ENCODE measurements at places on chromosomes 4 and X.

DNA sequence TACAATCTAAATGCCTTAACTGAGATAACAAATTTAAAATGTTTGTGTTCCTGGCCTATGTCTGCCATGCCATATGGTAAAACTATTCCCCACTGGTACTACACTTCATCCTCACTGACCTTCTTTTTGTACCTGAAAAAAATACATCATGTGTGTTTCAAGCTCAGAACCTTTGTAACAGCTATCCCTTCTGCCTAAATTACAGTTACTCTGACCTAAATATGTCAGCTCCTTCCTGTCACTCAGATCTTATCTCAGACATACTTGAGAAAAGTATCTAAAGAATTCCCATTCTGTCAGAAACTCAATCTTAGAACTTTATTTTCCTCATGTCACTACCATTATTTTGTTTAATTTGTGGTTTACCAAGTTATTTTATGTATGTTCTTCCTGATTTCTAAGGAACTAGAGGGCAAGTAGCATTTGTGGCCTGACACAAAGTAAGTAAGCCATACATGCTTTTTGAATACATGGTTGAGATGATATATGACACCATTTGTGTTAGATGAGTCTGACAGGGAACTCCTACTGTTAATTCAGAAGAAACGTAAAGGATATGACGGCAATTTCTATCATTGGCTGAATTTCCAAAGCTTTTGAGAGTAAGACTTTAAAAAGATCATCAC is 456.5 kb upstream of the NDST3 start:
- no peak for DNase-seq

DNA sequence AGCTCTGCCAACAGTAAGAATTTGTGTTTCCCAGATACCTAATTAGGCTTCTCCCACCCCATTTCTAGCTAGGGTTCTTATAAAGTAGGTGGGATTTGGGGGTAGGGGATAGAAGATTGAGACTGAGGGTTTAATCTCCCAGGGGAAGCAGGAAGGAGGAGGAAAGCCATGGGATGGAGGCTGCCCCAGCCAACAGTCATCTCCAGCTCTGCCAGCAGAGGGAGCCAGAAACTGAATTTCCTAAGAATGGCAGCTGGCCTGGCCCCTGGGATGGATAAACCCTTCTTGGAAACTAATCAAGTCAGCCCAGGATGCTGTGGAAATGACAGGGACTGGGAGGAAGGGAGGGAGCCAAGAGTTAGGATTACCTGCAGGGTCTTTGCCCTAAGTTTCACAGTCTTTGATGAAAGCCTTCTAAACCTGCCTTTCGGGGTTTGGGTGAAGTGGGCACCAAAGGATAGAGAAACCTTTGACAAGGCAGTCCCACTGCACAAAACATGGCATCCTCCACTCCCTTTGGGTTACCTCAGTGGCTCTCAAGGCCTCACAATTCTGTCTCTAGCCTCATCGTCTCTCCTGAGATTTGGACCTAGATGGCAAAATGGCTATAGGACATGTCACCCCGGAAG is 6.7 kb upstream of the ERCC6L start:
- peak; percentile 69 for DNase-seq

DNA sequence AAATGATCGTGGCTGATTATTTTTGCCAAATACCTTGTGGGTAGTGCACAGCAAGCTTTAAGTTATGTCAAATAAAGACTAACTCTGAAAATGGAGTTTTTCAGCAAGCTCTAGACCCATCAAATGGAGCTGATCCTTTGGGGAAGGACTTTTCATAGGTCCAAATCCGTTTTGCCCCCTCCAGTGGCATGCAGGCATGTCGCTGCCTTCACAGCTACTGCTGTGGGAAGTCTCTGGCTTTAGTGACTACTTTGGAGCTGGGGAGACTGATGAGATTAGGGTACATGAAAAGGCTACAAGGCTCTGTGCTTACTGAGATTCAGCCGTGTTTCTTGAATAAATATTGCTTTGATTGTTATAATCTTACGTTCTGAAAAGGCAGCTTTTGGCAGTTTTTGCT is 106.6 kb upstream of the HS3ST1 start:
- DNase-seq: no peak

DNA sequence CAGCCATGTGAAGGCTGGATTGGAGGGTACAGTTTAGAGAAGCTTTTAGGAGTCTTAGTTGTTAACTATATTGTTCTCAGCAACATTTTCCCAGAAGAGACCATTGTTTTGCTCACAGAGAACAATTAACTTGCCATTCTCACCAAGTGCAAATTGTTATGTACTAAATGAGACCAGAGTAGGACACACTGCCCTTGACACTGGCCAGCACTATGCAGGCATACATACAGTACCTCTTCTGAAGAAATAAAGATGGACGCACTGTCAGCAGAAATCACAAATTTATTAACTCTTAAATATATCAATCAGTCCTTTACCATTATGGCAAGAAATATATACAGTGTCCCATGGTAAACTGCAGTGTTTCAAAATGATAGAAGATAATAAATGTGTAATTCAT is 309.4 kb downstream of the CAMK2D start:
- DNase-seq: no peak

GRCh38 chr4:106080376-106080775 is 185.1 kb downstream of the NPNT start:
- DNase-seq: no peak

GRCh38 chr4:183554878-183555585 is 50.2 kb downstream of the ING2 start:
- DNase-seq: no peak

DNA sequence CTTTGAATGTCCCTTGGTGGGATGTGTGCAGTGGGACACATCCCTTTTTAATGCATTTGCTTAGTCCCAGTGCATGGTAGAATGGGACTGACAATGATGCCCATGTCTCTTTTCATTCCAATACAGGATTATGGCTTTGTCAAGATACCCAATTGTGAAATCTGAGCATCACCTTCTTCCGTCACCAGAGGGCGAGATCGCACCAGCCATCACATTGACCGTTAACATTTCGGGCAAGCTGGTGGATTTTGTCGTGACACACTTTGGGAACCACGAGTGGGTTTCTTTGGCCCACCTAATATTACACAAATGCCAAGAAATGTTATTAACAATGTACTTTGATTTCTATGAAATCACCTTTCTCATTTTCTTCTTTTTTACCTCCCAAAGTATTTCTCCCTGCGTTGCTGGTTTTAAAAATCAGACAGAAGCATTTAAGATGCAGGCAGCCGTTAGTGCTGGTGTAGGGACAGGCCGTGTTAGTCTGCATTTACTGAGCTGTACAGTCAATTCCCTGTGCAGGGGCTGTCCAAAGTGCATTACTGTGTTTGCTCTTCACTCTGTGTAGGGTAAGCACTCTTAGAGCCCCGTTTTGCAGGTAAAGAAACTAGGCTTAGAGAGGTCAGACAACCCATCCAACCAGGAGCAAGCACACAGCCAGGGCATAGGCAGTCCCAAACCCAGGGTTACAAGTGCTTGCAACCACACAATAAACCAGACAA is 46.5 kb downstream of the CWH43 start:
- peak; percentile 32 for DNase-seq

DNA sequence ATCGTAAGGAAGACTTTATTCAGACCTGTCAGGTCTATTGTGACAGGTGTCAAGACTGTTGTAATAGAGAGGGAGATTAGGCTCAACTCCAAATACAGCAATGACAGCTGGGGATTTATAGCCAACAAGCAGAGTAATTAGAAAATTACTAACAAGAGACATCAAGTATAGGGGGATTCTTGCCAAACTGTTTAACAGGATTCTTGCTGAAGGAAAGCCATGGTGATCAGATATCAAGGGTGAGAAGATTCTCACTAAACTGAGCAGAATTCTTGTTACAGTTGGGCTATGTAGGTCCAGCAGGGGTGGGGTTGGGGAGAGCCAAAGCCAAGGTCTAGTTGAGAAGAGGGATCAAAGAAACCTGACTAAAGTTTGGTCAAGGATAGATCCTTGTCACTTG is 461.0 kb upstream of the GALNT7 start:
- DNase-seq: peak; percentile 55

DNA sequence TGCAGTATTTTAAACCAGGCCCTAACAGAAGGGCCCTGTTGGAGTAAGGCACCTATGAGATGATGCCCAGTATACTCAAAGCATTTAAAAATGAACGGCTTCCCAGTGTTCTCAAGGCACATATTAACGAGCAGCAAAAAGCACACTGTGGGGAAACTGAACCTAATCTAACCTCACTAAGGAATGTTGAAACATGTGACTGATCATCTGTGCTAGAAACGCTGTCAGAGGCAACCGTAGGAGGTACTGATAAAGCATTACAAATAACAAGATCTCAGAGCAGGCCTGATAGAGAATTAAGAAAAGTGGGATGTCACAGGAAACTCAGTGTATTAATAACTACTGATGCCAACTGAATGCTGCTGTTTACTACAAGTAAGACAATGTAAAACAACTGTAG is 24.0 kb downstream of the ASB9 start:
- DNase-seq: no peak

DNA sequence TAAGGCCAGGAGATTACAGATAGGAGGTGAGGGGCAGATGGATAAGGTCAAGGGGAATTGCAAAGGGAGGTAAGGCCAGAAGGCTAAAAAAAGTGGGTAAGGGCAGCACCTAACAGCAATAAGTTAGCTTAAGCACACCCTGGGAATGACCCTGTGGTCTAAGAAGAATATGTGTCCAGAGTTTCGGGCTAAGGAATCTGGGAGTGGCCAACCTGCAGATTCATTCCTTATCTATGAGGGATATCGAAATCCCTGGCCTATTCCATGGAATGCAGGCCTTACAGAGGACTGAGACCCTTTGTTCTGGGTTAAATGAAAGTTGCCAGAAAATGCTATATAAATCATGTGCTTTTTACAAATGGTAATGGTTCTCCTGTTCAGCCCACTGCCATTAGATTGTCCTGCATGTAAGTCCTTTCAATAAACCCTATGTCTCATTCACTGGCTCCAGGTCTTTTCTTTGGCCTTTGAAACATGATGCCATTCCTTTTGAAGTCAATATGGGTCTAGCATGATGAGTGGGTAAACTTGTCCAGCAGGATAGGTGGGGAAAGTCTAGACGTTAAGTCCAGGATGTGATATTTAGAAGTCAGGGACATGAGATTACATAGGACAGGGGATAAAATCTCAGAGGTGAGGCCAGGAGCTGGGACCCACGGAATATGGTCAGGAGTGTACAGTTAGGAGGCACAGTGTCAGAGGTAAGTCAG is 226.2 kb downstream of the TACR3 start:
- no peak for DNase-seq

- DNase-seq: peak; percentile 8
Measured at GRCh38 chr4:185020293-185020808, 2.1 kb downstream of the HELT start.

- DNase-seq: peak; percentile 45
Measured at GRCh38 chr4:150591406-150591805, 9.5 kb downstream of the MAB21L2 start.

- no peak for DNase-seq
Measured at GRCh38 chr4:103994059-103994458, 274.3 kb upstream of the TACR3 start.

DNA sequence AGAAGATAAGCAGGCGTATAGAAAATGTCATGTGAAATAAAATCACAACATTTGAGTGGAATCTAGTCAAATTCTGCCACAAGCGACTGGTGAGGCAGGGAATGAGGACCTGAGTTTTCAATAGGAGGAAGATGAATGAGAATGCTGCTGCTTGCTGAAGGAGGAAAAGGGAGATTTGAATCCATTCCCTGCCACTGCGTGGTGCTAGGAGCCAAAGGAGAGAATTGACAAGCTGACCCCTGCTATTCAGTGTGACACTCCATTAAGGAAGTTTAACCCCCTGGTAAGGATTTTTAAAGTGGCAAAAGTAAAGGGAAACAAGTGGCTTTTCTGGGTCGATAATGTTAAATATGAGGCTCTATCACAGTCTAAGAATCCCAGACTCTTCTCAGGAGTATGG is 314.0 kb downstream of the NAF1 start:
- DNase-seq: no peak

- DNase-seq: peak; percentile 76
Measured at GRCh38 chr4:183571350-183571941, 66.6 kb downstream of the ING2 start.

GRCh38 chr4:174517502-174518445 is 4.5 kb downstream of the HPGD start:
- no peak for DNase-seq

- DNase-seq: no peak
Measured at GRCh38 chr4:39763714-39764572, 66.0 kb downstream of the UBE2K start.

GRCh38 chr4:44704673-44705072 is 21.7 kb downstream of the GNPDA2 start:
- no peak for DNase-seq

DNA sequence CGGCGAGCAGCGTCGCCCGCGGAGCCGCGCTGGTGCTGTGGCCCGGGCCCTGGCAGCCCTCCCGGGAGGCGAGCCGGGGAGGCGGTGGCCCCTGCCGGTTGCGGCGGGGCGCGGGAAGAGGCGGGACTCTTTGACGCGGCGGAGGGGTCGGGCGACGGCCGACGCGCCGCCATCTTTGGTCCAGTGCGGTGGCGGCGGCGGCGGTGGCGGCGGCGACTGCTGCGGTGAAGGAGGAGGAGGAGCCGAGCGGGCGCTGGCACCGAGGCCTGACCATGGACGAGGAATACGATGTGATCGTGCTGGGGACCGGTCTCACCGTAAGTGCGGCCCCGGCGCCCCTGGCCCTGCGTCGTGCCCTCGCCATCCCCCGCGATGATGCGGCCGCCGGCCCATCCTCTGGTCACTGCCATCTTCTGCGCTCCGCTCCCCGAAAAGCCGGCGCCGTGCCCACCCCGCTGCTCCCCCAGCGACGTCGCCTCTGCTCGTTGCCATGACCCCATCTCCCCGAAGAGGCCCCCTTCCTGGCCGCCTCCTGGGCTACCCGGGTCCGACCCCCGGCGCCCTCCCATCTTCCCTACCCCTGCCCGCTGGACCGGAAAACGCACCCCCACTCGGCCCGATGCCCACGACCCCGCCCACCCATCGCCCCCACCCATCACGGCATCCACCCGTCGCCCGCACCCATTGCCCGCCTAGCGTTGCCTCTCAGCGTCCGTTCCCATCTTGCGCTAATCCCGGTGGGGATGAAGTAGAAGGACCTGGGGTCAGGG is at the start of gene GDI1:
TSS of gene GDI1 (plus strand) at position 172 of the 770 bp plus-strand sequence. CDS start at position 273, 101 bp downstream.
- DNase-seq: peak; percentile 68

GRCh38 chr4:128974136-128974581 is 119.2 kb downstream of the SCLT1 start:
- DNase-seq: no peak

GRCh38 chrX:12758291-12758690 is 32.9 kb upstream of the PRPS2 start:
- no peak for DNase-seq
